Activated CD4-positive, alpha-beta T cell treated with anti-CD3 and anti-CD28 coated beads, Interleukin-2, amount 10 ng/mL, durations not matched to agents 7 days and 5 days (primary cell): ENCODE measurements at places on chromosomes 6 and 20.

GRCh38 chr6:108914235-108915022 lies 66.2 kb downstream of the ARMC2 start:
- DNase-seq = peak; percentile 33

GRCh38 chr6:64988148-64988547 lies 718.9 kb downstream of the EYS start:
- no peak for DNase-seq

DNA sequence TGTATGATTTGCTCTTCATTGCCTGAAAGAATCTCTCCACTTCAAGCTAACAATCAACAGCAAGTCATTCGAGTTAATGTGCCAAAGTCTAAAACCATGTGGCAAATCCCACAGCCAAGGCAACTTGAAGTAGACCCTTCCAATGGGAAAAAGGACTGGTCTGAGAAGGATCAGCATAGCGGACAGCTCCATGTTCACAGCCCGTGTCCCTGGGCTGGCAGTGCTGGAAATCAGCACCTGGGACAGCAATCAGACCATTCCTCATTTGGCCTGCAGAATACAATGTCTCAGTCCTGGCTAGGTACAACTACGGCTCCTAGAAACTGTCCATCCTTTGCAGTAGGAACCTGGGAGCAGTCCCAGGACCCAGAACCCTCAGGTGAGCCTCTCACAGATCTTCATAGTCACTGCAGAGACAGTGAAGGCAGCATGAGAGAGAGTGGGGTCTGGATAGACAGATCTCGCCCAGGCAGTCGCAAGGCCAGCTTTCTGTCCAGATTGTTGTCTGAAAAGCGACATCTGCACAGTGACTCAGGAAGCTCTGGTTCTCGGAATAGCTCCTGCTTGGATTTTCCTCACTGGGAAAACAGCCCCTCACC lies 1.1 kb downstream of the GJA10 start:
- DNase-seq = peak; percentile 24

GRCh38 chr6:147710890-147711289 lies 202.4 kb downstream of the SAMD5 start:
- DNase-seq = no peak

GRCh38 chr6:93305088-93305487 lies 114.3 kb downstream of the EPHA7 start:
- no peak for DNase-seq

- peak; percentile 89 for DNase-seq
Measured at GRCh38 chr6:107716688-107717089, 107.4 kb downstream of the SCML4 start.

- DNase-seq = no peak
Measured at GRCh38 chr6:44010411-44011349, 116.6 kb downstream of the MRPL14 start.

GRCh38 chr6:166769648-166770047 lies 142.6 kb upstream of the RPS6KA2 start:
- DNase-seq = no peak

DNA sequence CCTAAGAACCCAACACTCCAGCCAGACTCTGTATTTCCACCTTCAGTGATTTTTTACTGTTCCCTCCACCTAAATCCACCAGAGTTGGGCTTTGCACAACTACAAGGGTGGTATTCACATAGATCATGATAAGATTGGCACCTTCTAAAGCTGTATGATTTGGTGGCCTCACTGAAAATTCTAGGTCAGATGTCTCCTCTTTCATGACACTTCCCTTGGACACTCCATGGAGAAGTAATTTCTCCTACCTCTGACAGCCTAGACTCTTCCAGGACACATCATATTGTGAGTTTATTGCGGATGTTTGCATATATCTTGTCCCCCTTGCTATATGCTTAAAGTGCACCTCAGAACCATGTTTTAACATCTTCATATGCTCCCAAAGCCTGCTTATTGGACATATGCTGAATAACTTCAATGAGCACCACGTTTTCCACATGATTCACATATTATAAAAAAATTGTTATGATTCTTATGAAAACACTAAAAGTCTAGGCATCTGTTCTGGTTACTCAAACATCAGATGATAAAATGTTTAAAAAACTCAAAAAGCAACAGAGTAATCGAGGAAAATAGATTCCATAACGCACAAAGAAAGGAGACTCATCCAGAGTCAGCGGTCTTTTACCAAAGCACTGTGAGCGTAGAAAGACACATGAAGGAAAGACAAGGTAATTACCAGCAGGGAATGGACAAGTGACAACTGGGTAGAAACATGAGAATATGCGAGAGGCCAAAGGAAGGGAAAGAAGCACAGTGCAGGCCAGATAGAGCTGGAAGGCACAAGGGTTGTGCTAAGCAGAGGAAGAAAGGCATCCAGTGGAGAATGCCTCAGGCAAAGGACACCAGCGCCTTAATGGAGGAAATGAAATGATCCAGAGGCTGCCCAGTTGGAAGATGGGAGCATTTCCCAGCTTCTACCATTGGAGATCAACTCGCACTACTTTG lies 46.5 kb downstream of the KIF16B start:
- no peak for DNase-seq

GRCh38 chr20:51362254-51362653 lies 180.3 kb downstream of the NFATC2 start:
- no peak for DNase-seq

- DNase-seq = no peak
Measured at GRCh38 chr6:55014321-55015088, 159.8 kb upstream of the HCRTR2 start.

GRCh38 chr20:58271606-58272351 lies 37.7 kb upstream of the RAB22A start:
- DNase-seq = no peak

GRCh38 chr6:34630040-34630439 lies 66.5 kb downstream of the ILRUN start:
- DNase-seq = no peak

- DNase-seq = no peak
Measured at GRCh38 chr20:54108326-54108642, 37.9 kb upstream of the BCAS1 start.

- DNase-seq = no peak
Measured at GRCh38 chr6:40391086-40391485, 196.1 kb downstream of the LRFN2 start.

DNA sequence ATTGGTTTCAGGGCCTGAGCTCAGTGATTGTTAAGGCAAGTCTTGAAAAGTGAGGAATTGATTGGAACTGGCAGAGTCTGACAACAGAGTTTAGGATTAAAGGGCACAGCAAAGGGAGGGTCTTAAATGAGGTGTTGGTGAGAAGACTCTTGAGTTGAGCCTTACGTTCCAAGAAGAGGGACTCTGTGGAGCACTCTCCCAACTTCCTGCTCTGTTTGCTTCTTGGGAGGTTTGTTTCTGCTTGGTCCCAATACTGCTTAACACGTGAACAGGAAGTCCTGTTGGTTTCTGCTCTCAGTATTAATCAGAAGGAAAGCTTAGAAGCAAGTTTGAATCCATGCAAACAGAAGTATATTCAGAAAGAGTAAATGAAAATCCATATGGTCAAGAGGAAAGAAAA lies 15.6 kb upstream of the SYNDIG1 start:
- DNase-seq = no peak

DNA sequence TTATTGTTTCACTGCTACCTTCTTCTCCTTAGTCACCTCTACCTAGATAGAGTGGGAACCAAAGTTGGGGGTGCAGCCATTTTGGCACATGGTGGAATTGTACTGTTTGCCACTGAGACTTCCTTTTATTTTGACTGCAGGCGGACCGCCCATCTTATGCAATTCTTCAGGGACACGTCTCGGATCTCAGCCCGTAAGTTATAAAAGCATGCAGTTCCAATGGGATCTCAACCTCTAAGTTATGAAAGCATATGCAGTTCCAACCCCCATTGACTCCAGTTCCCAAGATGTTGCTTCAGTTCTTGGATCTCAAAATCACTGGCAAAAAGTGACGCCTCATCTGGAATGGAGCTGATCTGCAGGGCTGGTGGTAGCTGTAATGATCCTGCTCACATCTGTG lies 41.2 kb upstream of the CDH4 start:
- no peak for DNase-seq

DNA sequence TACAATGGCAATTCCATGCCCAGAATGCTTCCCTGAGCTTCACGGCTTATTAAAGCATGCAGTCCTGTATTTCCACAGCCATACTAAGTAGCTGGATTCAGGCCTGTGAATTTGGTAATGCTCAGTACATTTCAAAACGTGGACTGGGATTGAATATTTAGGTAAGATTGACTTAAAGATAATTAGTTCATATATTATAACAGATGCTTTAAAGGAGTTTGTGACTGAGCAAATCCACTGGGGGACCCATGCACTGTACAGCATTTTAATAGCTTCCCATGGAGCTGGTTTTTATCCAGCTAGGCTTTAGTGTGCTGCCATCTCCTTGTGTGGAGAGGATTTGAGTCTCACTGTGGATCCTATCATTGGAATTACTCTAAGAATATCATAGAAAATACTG lies 420.9 kb upstream of the FLRT3 start:
- DNase-seq = no peak

GRCh38 chr6:84017709-84018452 lies 15.7 kb upstream of the MRAP2 start:
- no peak for DNase-seq

DNA sequence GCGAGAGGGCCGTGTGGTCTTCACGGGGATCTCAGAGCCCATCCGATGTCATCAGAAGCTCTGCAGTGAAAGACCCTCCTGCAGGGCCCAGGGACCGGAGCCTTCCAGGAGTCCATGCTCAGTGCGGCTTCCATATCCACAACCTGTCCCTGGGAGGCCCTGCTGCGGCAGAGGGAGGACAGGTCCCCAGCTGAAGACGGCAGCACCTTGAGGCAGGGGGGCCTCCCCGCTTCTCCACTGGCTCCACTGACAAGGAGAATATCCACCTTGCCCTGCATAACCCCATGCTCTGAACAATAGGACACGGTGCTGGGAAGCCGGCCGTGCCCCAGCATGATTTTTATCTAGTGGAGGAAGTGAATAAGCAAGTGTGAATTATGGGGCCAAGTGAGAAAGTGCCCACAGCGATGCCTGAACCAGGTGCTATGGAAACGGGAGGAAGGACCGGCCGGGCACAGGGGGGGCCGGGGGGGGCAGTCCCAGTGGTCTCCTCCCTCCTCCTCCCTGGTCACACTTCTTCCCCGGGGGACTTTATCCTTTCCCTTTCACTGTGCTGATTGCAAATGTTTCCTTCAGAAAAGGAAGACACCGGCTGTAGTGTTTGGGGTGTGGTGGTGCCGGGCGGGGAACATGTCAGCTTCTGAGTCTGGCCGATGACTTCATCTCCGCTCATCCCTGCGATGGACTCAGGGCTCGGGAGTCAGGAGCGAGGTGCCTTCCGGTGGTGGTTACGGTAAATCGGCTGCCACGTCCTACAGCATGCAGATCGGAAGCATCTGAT lies 225.1 kb downstream of the ERMARD start:
- no peak for DNase-seq

GRCh38 chr6:53056273-53056672 lies 8.9 kb upstream of the FBXO9 start:
- no peak for DNase-seq

- peak; percentile 59 for DNase-seq
Measured at GRCh38 chr6:170279977-170280688, 10.7 kb downstream of the DLL1 start.

DNA sequence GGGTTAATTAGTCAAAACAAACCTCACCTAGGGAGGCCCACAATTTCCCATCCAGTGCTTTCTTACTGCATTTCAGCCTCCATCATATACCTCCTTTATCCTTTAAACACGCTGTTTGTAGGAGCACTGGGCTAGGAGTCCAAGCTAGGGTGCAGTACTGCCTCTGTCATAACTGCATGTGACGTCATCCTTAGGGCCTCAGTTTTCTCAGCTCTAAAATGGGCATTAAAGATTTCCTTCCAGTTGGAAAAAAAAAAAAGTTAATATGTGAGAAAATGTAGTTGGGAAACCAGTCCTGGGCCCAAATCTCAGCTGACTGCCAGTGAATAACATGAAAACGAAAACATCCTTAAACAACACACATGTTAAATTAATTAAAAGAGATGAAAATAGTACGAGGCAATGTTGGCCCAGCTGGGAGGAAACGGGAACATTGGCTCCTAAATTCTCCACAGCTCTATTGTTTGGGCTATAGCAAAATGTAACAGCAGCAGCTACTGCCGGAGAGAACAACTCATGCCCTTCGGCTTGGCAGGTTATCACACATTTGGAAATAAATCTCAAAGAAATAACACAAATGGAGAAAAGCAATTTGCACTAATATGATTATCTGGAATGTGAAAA lies 79.9 kb upstream of the CCDC167 start:
- no peak for DNase-seq

- DNase-seq = no peak
Measured at GRCh38 chr6:108807928-108808327, 40.3 kb upstream of the ARMC2 start.

DNA sequence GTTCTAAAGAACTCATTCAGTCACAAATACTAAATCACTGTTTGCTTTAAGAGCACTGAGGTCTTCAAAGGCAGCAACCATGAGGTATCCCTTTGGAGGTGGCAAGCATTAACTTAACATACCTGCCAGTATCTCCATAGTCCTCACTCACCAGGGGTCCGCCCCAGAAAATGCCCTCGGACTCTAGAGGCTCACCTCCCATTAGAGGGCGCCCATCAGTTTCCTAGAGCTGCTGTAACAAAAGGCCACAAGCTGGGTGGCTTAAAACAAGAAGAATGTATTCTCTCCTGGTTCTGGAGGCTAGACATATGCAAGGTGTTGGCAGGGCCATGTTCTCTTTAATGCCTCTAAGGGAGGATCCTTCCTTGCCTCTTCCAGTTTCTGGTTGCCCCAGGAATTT lies 12.0 kb upstream of the RNGTT start:
- no peak for DNase-seq

DNA sequence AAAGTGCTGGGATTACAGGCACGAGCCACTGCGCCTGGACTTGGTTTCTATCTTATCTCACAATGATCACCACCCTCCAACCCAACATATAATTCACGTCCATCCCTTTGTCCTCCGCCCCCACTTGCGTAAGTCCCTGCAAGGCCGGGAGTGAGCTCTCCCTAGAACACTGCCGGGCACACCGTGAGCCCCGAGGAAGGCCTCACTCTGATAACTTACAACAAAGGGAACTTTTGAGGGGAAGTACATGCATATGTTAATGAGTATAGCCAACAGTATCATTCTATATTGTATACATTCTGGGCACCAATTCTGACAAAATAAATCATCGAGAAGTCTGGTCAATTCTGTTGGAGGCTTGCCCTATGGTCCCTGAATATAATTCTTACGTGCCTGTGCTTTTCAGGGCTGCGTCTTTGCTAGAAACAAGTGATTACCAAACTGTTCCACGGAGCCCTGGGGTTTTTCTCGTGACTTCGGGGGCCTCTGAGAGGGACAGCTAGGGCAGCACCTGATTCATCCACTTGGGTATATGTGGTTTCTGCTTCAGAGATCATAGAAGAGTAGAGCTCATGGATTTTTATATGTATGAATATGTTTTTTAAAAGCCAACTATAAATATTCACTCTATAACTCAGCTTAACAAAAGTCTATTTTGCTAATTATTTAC lies 469.8 kb upstream of the AGPAT4 start:
- DNase-seq = no peak

- no peak for DNase-seq
Measured at GRCh38 chr6:96491926-96492325, 29.7 kb upstream of the UFL1 start.

DNA sequence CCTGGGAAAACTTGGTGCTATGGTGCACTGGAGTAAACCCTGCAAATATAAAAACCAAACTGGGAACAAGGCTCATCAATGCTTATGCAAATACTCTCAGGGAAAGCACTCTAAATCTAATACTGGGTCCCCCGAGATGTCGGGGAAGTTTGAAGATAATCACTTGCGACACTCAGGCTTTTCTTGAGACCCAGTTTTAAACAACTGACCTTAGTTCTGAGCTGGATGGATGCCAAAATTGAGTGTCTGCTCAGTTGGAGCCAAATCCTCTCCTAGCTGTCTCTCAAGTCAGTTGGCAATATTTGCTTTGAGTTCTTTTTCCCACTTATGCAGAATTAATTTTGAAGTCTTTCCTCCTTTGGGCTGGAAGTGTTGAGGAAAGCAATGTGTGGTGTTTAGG lies 75.5 kb upstream of the CD2AP start:
- DNase-seq = no peak
